ENCODE measurements at places on chromosomes 6 and 20. TPM values are rescaled to one million over a fixed set of nuclear protein-coding genes. Genes with fewer than 3 reads are reported as not detected.

DNAH8 gene
- total RNA-seq: not detected

TMEM63B gene
- total RNA-seq: 12.7 TPM

SRMS gene
- not detected for total RNA-seq

DDO gene
- total RNA-seq: 0.53 TPM

GPX5 gene
- not detected for total RNA-seq

MRPS18B gene
- total RNA-seq: 46.8 TPM

OPRM1 gene
- not detected for total RNA-seq

DNA sequence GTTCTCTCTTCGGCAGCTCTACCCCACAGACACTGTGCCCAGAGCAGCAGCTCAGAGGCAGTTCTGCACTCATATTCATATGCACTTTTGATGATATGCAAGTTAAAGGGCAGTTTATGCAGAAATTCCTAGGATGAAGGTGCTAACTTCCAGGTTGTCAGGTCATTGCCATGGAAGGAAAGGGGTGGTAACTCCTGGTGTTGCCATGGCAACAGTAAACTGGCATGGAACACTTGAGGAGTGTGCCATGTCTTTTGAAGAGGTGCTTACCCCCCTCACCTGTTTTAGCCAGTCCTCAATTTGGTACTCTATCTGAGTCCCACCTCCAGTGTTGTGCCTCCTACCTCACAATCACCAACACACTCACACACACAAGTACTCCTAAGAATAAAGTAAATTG, 539.4 kb upstream of the BTBD3 start:
- peaks cover 6% of the 10 kb centered on the region for H3K4me1 ChIP-seq
- no peaks in the 10 kb centered on the region for H3K36me3 ChIP-seq
- no peak for DNase-seq
- no peak overlapping the region for H3K4me3 ChIP-seq
- H3K27me3 ChIP-seq: no peaks in the 10 kb centered on the region
- H3K27ac ChIP-seq: no peak overlapping the region

DNA sequence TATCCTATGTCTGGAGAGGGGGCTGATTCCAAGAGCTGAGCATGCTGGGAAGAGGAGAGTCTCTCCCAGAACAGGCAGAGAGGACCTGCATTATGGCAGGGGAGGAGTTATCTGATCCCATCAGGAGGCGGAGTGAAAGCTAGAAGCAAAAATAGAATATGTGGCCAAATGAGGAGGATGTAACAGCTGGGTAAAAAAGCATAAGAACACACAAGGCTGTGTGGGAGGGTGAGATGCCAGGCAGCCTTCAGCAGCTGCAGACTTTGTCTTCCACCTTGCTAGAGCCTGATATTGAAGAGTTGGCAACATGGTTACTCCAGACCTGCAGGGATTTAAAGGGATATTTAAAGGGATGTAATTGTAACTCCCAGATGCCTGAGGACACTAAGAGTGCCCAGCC, 167.1 kb downstream of the PTPRT start:
- no peak overlapping the region for H3K4me3 ChIP-seq
- H3K4me1 ChIP-seq: no peaks in the 10 kb centered on the region
- no peak overlapping the region for H3K27ac ChIP-seq
- DNase-seq: no peak

DNA sequence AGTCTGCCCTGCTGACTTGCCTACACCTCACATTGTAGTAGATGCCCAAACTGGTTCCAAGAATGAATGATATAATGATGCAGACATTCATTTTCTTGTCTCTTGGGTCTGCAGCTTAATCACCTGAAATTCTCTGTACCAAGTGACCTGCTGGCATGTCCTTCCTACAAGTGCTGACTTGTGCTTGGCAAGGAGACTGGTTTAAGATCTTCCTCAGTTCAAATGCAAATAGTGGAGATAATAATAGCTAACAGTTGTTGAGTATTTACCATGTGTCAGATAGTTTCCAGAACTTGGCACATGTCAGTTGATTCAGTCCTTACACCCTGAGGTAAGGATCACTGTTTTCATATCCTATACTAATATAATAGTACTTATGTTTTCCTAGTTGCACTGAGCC, 223.4 kb downstream of the SLC24A3 start:
- H3K4me3 ChIP-seq: no peak overlapping the region
- H3K27ac ChIP-seq: no peak overlapping the region
- no peaks in the 10 kb centered on the region for H3K4me1 ChIP-seq
- H3K27me3 ChIP-seq: no peaks in the 10 kb centered on the region
- H3K36me3 ChIP-seq: no peaks in the 10 kb centered on the region
- DNase-seq: no peak

DNA sequence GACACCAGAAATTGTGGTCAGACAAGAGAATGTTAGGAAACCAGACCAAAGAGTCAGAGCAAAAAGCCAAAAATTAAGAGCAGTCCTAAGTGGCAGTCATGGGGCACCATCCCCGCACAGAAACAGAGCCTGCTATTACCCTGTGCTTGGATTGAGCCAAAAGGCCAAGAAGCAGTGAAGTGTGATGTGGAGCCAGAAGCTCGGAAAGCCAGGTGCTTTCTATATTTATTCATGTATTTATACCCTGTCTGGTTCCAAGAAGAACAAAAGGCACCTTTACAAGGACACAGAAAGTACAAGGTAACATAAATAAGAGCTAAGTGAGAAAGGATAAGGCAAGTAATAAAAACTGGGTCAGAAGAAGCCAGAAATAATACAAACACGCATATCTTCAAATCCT, 336.2 kb upstream of the CNR1 start:
- no peaks in the 10 kb centered on the region for H3K36me3 ChIP-seq
- H3K4me3 ChIP-seq: no peak overlapping the region

DNA sequence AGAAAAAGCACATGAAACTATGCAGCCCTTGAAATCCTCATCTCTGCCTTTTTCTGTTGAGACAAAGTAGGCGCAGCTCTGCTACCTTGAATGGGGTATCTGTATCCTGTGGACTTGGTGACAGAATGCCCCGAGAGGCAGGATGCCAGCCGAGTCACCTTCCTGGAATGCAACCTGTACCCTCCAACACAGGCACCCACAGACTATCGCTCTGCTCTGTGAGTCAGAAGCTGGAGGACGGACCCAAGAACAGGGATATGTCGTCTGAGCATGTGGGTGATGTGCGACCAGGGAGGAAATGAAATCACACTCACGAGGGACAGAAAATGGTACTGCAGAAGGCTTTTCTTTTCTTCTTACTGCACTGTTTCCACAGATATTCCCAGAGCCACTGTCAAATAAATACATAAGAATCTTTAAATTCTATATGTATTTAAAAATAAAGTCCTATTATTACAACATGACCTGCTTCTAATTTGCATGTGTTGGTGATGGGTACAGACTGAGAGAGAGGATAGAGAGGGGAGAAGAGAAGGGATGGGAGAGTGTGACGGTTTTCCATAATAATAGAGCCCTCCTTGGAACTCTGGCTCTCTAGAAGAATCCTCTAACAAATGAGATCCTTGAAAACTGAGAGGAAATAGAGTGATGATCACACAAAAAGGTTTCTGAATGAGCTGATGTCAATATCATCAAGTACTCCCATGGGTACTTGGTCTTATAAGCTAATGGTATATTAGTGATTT, 308.1 kb downstream of the FOXC1 start:
- H3K4me1 ChIP-seq: peaks cover 32% of the 10 kb centered on the region
- no peaks in the 10 kb centered on the region for H3K27me3 ChIP-seq
- 0 out of 2 replicates have a peak, but pooled peaks cover 3% of the 10 kb centered on the region for H3K36me3 ChIP-seq
- no peak overlapping the region for H3K4me3 ChIP-seq

DNA sequence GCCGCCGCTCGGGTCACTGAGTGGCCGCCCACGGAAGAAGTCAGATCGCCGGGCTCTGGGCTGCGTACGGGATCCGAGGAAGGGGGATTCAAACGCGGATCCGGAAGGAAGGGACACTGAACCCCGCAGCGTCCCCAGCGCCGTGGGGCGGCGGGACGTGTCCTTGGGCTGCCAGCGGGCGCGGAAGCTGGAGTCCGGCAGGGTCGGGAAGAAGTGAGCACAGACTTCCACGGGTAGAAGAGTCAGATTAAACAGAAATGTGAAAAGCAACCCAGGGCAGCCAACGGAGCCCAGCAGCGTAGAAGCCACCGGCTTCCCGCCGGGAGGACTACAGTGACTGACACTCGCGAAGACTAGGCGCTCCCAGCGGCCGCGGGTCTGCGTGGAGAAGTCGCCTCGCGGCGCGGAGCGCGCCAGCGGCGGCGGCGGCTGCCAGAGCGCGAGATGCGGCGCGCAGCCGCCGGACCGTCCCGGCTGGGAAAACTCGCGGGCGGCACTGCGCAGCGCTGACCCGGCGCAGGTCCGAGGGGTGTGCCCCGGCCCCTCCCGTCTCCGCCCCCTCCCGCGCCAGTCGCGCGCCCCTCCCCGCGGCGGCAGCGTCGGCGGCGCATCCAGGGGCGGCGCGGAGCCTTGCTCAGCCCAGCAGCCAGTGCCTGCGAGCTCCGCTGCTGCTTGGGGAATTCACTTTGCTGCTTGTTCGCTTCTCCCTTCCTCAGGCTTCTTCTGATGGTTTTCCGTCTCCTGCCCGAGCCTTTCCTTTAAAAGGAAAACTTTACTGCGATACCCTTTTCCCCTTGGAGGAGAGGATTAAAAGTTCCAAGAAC, at the start of gene SAMD5:
SAMD5 (plus strand) TSS at position 649 of the 824 bp plus-strand sequence. CDS start 239 bp downstream, outside the sequence.
- peak; percentile 82 for DNase-seq
- H3K27me3 ChIP-seq: no peaks in the 10 kb centered on the region
- H3K4me3 ChIP-seq: peak within 1 kb of the TSS; percentile 60
- H3K36me3 ChIP-seq: 0 out of 2 replicates have a peak, but pooled peaks cover 4% of the 10 kb centered on the region

DNA sequence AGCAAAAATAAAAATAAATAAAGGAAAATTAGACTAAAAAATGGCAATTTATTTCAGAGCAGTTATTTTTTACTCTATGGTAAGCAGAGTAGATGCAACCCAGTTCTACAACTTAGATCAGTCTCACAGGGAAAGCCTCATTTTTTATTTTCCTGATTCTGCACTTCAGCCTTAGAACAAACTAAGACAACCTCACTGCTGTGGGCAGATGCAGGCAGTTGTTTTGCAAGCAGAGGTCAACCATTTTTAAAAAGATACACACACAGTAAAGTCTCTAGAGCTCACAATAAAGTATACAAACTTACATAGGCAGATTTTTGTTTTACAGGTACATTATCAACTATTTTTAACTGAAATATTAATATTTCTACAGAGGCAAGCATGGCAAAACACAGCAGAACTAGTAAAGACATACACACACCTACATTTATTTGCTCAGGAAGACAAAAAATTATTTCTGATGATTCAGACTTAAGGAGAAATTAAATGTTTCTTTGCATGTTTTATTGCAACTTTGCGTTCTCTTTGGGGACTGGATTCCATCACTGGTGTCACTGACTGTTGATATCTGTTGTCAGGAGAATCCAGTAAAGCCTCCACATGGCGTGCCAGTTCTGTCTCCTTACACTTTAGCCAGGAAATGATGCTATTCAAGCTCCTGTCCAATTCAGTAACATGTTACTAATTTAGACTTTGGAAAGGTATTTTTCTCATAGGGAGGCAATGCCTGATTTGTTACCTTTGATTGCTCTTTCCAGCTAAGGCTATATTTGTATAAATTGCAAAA, 102.7 kb downstream of the TRDN start:
- no peak overlapping the region for H3K4me3 ChIP-seq
- H3K27me3 ChIP-seq: no peaks in the 10 kb centered on the region
- H3K27ac ChIP-seq: no peak overlapping the region
- no peaks in the 10 kb centered on the region for H3K36me3 ChIP-seq

GRCh38 chr6:26362836-26363220, 2.2 kb upstream of the BTN3A2 start:
- H3K27me3 ChIP-seq: no peaks in the 10 kb centered on the region
- no peak overlapping the region for H3K27ac ChIP-seq
- DNase-seq: no peak
- H3K4me3 ChIP-seq: no peak overlapping the region
- H3K4me1 ChIP-seq: peaks cover 21% of the 10 kb centered on the region

DNA sequence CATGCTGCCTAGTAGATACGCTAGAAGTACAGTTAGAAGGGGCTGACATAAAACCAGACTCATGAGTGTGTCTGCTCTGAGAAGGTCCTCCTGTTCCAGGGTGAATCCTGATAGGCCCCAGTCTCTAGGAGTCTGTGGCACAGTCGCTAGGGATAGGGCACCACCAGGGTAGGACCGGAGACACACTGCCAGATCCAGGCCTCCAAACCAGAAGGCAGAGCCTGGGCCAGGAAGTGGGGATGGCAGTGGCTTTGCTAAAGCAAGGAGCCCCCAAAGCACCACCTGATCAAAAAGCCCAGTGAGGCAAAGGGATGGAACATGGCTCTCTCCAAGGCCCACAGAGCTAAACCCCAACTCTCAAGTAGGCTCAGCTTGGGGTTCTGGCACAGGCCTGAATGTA, 21.6 kb downstream of the MDGA1 start:
- DNase-seq: no peak
- no peaks in the 10 kb centered on the region for H3K4me1 ChIP-seq
- H3K27ac ChIP-seq: no peak overlapping the region
- no peak overlapping the region for H3K4me3 ChIP-seq
- no peaks in the 10 kb centered on the region for H3K27me3 ChIP-seq

DNA sequence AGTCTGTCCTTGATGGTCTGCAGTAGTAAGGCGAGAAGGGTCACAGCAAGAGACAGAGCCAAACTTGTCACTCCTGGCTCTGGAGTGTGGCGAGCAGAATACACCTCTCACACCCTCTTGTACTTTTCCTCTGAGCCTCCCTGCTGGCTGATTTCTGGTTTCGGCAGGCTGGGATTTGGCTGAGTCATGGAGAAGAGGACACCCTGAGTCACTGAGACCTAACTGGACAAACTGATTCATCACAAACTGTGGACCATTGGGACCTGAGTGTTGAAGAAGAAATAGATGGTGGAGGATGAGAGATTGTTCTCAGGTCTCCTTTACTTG, 101.7 kb downstream of the F13A1 start:
- H3K4me3 ChIP-seq: no peak overlapping the region
- no peaks in the 10 kb centered on the region for H3K27me3 ChIP-seq
- DNase-seq: no peak
- no peaks in the 10 kb centered on the region for H3K36me3 ChIP-seq
- no peaks in the 10 kb centered on the region for H3K4me1 ChIP-seq

GRCh38 chr6:32664827-32665362, 1.6 kb downstream of the HLA-DQB1 start:
- H3K27ac ChIP-seq: no peak overlapping the region
- no peak overlapping the region for H3K4me3 ChIP-seq
- H3K27me3 ChIP-seq: peaks cover 51% of the 10 kb centered on the region
- no peaks in the 10 kb centered on the region for H3K36me3 ChIP-seq
- no peaks in the 10 kb centered on the region for H3K4me1 ChIP-seq

DNA sequence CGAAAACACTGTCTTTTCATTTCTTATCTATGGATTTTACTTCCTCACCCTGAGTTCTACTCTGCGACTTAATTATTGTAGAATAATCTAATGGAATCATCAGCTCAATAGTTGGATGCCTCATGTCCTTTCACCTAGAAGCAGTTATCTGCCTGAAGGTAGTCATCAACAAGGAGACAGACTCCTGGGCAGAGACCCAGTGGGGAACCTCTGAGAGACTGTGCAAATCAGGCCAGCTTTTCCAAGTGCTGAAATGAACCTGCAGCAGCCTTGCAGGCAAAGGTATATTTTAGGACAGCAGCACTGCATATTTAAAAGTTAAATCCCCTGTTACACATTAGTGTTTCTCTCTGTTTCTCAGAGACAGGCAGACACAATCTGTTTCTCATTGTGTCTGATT, 99.7 kb upstream of the STMND1 start:
- no peaks in the 10 kb centered on the region for H3K27me3 ChIP-seq
- no peaks in the 10 kb centered on the region for H3K36me3 ChIP-seq
- no peaks in the 10 kb centered on the region for H3K4me1 ChIP-seq
- no peak for DNase-seq
